ENCODE measurements at places on chromosomes 5 and 9.

DNA sequence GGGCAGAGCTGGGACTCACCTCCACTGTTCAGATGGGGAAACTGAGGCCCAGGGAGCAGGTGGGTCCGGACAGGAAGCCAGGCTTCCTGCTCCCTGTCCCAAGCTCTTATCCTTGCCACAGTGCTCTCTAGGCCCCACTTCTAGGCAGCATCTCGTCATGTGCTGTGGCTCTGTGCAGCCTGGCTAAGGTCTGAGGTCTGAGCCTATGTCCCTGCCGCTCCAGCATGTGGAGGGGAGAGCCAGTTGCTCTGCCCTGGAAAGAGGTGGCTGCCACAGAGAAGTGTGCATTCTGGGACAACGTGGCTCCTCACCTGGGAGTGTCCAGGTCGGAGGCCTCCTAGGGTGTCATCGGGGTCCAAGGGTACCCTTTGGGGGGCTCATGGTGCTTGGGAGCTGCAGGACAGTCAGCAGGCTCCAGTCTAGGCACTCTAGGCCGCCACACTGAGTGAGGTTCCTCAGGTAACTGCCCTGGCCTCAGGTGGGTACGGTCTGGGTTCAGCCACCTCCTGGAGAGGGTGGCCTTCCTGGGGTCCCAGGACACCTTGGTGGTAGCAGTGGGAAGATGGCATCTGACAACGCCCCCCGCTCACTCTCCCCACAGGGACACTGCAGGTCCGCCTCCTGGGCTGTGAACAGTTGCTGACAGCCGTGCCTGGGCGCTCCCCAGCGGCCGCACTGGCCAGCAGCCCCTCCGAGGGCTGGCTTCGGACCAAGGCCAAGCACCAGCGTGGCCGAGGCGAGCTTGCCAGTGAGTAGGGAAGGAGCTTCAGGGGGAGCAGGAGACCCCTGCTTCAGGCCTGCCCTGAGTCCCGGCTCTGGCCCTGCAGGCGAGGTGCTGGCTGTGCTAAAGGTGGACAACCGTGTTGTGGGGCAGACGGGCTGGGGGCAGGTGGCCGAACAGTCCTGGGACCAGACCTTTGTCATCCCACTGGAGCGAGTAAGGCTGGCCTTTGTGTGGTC lies 10.4 kb downstream of the PKN3 start:
- DNase-seq, result no peak

DNA sequence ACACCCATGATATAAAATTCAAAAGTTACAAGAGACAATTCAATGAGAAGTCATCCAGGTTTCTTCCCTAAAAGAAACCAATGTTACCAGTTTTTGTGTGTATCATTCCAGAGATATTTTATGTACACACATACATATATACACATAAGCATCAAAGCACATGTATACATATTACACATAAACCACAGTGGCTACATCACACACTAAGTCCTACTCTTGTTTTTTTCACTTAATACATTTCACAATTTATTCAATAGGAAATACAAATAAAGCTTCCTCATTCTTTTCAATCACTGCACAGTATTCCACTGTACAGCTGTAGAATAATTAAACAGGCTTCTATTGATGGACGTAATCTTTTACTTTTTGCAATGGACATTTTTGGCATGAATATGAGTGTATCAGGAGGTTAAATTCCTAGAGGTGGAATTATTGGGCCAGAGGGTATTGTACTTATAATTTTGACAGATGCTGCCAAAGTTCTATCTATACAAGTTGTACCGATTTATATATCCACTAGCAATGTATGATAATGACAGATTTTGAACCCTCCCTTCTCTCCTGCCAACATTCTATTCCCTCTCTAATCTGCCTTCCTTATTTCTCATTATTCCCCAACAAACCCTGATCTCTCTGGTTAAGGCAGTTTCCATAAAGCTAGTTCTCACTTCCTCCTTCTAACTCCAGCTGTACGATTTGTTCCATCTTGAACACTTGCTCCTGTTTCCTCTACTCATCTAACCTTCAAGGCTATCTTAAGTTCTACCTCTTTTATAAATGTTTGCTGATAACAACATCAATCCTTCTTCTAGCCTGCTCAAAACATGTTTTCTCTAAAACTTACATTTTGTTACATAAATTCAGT lies 35.2 kb downstream of the MRPS27 start:
- no peak for DNase-seq

DNA sequence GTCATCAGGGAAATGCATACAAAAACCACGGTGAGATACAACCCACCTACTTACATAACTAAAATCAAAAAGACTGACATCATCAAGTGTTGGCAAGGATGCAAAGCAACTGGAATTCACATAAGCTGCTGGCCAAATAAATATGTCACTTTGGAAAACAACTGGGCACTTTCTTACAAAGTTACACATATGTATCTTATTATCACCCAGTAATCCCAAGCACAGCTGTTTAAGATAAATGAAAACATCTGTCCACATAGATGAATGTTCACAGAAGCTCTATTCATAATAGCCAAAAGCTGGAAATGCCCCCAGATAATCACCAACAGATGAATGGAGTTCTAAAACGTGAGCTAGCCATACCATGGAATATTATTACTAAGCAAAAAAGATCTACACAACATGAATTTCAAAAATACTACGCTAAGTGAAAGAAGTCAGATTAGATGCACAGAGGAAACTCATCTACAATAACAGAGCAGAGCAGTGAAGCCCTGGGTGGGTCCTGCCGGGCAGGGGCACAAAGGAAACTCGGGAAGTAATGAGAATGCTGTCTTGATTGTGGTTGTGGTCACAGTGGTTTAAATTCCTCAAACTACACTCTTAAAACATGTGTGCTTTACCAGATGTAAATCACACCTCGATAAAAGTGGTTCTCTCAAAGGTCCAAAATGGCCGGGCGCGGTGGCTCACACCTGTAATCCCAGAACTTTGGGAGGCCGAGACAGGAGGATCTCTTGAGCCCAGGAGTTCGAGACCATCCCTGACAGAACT lies 8.5 kb downstream of the CAMSAP1 start:
- DNase-seq, result no peak

GRCh38 chr9:8348756-8349155 lies 549.2 kb upstream of the DMAC1 start:
- DNase-seq, result no peak

DNA sequence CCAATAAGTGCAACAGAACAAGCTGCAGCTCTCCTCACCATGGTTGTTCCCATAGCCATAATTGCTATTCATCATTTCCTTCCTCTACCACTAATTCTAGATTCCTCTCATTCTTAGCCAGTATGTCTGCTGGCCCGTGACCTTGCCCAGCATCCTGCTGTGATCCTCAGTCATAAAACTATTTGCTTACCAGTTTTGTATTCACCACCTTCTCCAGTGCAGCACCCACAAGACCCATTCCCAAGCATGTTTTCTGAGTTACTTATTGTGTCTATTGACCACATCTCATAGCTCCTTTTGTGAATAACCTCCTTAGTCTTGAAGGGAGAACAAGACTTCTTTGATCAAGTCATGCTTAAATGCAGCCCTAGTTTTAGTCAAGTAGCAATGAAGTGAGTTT lies 488.0 kb upstream of the CTNND2 start:
- no peak for DNase-seq

DNA sequence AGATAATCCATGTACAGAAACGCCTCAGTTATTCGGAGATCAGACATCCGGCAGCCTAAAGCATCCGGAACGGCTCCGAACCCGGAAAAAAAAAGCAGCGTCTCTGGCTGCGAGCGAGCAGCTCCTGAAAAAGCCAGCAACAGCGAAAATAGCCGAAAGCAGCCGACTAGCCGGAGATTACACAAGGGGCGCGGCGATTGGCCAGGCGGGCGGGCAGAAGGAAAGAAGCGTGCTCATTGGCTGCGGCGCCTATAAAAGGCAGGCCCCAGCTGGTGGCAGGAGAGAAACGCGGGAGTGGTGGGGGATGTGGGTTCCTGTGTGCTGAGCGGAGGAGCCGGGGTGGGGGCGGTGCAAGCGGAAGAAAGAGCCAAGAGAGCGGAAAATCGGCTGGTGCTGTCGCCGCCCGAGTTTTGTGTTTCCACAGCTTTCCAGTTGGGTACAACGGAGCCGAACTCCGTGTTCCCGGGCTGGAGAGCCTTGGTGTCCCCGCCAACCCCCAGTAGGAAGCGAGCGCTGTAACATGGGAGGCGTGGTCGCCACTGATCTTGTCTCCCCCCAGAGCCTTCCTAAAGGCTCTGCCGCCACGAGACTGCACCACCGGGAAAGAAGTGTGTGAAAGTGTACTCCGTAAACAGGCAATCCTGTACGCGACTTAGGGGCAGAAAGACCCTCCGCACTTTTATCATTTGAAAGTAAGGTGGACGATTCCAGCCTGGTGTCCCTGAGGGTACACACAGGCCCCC lies at the start of gene ARL15:
TSS of gene ARL15 (minus strand) at position 141 of the 743 bp plus-strand sequence.
- peak; percentile 91 for DNase-seq

DNA sequence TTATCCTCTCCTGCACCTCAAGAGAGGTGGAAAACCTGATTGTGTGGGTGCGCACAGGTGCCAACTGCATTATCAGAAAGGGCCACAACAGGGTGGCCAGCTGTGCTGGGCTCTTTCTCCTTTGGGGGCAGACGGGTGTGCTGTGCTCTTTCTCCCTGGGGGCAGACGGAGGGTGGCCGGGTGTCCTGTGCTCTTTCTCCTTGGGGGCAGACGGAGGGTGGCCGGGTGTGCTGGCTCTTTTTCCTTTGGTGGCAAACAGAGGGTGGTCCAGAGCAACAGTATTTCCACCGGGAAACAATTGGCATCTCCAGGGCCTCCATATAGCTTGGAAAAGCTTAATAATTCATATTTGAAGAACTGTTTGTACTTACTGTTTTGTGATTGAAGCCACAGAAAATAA lies 6.8 kb downstream of the LMX1B start:
- DNase-seq, result no peak

DNA sequence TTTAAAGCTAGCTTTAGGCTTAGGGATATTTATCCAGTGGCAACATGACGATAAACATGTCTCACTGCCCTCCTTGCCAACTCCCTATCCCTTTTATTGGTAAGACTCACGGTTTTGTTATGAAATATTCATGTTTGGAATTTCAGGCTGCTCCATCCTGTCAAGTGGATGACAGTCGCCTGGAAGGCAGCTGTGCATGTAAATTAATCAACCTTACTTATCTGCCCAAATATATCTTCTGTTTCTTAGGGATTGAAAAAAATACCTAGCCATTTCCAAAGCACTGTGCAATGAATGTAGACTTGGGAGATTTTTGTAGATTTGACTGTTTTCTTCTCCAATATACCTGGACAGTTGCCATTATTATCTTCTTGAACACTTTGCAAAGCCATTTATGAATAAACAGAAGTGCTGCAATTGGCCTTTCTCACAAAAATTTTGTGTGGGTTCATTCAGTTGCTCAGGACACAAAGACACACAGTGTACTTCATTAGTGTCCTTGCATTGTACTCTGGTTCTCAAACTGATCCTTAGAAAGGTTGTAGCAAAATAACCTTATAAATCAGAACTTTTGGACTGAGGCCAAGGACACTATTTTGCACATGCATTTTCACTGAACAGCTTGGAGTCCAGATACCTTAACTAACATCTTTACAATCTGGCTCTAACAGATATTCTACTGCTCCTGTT lies 889.4 kb upstream of the SEMA6A start:
- DNase-seq, result no peak

GRCh38 chr9:100670719-100671118 lies 92.8 kb downstream of the CAVIN4 start:
- no peak for DNase-seq

GRCh38 chr5:58153255-58153654 lies 306.6 kb downstream of the PLK2 start:
- peak; percentile 81 for DNase-seq

DNA sequence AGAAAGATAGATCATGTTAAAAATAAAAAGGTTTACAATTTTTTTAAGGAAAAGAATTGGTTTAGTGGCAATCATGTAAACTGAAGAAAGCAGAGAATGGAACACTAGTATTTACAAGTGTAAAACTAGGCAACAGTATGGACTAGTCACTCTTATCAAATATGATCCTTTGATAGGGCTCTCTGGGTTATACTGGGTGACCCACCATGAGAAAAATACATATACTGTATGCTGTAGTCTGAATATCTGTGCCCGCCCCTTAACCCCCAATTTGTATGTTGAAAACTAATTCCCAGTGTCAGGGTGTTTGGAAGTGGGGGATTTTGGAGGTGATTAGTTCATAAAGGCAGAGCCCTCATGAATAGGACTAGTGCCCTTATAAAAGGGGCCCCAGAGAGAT lies 236.8 kb upstream of the TARS1 start:
- DNase-seq, result no peak

GRCh38 chr9:115286411-115286810 lies 168.5 kb upstream of the TNC start:
- no peak for DNase-seq

- no peak for DNase-seq
Measured at GRCh38 chr5:44443172-44443571, 54.0 kb upstream of the FGF10 start.

DNA sequence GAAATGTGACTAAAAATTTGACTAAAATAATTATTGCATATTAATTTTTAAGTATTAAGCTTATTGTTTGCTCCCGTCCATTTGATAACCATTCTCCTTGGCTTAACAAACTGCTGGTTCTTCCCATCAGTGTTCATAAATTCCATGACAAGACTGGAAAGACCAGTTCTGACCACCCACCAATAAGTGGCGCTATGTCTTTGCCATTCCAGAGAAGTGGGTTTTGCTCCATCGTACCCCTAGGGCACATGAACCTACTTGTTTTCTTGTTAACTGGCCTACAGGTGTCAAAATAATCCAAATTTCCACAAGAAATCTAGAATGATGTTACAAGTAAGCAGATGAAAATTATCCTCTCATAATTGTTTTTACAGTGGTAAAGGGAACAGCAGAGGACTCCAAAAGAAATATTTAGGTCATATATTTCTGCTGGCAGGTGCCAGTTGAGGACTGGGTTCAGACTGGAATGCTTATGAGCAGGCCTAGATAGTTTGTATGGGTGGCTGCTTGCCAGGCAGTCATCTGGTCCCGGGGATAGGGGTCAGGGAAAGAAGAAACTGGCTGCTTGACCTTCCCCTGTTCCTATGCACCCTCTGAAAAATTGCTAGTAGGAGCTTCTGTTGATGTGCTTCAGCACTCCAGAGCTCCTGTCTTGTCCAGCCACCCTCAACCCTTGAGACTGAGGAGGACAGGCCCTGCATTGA lies 283.1 kb upstream of the ADAMTSL1 start:
- DNase-seq, result no peak

- DNase-seq, result no peak
Measured at GRCh38 chr9:70746760-70747159, 332.3 kb upstream of the KLF9 start.

GRCh38 chr9:107242073-107243030 lies 40.7 kb upstream of the RAD23B start:
- DNase-seq, result peak; percentile 54

DNA sequence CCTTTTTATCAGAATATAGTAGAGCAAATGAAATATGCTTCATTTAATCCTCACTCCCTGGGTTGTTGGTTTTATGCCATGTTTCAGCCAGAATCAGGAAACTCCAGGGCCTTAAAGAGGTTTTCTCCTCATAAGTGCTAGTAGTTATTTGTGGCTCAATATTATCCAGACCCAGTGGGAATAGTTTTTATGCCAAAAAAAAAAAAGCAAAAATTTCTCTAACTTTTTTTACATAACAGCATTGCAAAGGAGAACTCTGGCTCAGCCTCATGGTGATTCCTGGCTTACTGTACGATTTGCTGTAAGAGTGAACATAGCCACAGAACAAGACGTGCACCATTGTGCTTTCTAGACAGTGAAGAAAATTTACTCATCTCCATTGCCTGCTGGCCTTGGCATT lies 232.5 kb downstream of the PJA2 start:
- DNase-seq, result no peak

- DNase-seq, result no peak
Measured at GRCh38 chr9:132597073-132597775, 14.8 kb downstream of the BARHL1 start.

Data from bronchial epithelial cell (primary cell).